NCI-H524 (cell line): ENCODE measurements at places on chromosomes 4 and X.

GRCh38 chr4:153268295-153268694, 64.1 kb downstream of the TRIM2 start:
- no peak for DNase-seq

DNA sequence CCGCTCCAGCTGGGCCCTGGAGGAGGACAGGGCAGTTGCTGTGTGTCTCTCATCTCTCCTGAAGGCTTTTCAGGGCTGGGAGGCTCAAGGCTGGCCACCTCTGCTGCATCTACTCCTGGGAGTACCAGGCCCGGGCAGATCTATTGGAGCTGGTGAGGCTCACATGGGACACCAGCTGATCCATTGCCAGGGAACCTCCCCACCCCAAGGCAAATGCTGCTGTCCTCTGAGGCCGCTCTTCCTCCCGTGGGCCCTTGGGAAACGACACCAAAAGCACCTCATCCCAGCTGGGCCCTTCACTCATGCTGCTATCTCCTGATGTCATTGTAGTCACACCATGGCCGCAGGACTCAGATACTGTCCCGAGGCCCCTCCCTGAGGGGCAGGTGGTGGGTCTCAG, 3.6 kb downstream of the UBL4A start:
- no peak for DNase-seq

GRCh38 chr4:25106363-25107151, 53.7 kb downstream of the SEPSECS start:
- DNase-seq, result no peak

DNA sequence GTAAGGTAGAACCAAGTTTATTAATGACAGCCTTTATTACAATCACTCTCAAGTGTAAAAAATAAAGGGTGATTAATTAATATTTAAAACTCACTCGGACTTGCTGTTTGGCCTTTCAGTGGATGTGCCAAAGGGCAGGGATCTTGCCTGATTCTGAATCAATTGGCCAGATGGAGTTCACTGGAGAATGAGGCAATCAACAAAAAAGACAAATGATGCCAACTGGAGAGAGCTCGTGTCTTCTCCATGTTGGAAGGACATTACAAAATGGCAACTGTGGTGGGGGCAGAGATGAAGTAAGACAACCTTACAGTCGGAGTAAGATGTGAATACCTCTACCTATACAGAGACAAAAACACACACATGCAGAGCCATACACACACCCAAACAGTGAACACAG, 188.0 kb downstream of the TSPAN5 start:
- no peak for DNase-seq

- DNase-seq, result no peak
Measured at GRCh38 chrX:23390979-23391378, 56.3 kb downstream of the PTCHD1 start.

DNA sequence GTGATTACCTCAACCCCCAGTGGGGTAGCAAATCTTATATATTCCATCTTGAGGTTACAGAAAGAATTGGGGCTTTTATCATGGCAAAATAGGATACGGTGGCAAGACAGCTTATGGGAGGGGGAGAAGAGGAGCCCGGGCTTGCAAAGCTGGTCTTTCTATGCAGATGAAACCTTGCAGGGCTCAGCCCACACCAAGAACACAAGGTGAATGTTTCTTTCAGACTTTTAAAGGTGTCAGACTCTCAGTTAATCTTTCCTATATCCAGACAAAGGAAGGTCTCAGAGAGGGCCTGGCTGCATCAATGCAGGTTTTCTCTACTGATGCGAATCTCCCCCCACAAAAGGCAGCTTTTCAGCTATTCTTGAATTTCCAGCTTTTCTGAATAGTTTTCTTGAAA, 59.9 kb upstream of the WDR17 start:
- no peak for DNase-seq

DNA sequence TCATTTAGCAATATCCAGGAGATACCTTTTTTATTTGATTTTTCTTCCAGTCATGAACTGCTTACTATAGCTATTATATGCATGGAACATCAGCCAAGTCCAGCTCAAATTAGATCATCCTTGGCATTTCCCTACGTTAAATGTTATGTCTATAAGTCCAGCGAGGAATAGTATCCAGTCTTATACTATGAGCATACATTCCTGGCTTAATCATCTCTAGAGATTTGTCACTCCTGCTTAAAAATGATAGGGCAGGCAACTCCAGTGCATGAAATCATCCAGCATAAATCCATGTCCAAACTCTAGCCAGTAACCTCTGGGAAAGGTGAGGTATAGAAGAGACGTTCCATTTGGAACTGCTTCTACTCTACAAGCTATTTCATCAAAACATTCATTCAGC, 126.7 kb upstream of the VCX2 start:
- DNase-seq, result no peak

DNA sequence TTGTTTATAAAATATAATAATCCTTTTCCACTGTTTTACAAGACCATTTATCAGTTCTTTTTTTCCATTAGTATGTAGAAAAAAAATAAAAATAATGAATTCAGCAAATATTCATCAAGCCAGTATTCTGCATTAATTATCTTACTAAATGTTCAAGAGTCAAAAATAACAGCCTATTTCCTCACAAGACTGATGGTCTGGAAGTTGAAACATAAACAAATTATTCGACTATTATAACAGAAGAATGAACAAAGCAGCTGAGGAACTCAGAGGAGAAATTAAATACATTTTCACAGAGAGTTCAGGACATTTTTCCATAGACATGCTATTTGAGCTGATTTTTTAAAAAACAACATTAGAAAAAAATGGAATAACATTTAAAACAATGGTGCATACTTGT, 2594.8 kb downstream of the ARAP2 start:
- no peak for DNase-seq

DNA sequence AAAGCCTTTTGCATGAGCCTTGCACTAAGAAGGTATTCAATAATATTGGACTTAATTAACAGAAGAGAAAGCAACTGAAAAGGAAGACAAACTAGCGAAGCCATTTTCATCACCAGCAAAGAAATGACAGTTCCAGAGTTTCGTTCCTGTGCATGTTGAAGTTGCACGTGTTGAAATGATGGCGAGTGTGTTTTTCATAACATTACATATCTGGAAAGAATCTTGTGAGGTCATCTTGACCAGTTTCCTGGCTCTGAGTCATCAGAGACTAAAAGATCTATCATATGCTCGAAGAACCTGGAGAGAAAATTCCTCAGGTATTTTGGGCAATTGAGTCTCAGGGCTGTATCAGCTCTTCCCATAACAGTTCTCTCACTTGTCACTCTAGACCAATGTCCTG, 106.2 kb upstream of the MAML3 start:
- no peak for DNase-seq

- DNase-seq, result no peak
Measured at GRCh38 chr4:156795727-156796126, 175.9 kb downstream of the PDGFC start.

- no peak for DNase-seq
Measured at GRCh38 chr4:13233755-13234154, 250.4 kb downstream of the RAB28 start.

GRCh38 chr4:38699112-38699511, 35.1 kb downstream of the KLF3 start:
- DNase-seq, result no peak

- DNase-seq, result no peak
Measured at GRCh38 chr4:155769090-155769489, 10.3 kb downstream of the GUCY1B1 start.

DNA sequence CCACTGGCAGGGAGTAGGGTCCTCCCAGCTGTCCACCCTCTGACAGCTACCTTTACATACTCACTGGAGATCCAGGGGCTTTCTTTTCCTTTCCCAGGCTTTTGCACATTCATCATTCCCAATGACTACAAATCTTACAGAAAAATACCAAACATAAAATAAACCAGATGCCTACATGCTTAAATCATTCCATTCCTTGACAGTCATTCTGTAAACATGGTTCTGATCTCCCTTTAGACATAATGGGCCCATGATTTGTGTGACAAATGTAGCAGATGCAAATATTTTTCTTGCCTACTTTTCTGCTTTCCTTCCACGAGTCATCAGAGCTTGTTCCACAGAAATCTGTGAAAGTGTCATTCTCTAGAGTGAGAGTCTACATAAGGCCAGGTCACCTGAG, 207.0 kb downstream of the IDS start:
- no peak for DNase-seq

- DNase-seq, result no peak
Measured at GRCh38 chrX:53260836-53261235, 20.5 kb downstream of the IQSEC2 start.

DNA sequence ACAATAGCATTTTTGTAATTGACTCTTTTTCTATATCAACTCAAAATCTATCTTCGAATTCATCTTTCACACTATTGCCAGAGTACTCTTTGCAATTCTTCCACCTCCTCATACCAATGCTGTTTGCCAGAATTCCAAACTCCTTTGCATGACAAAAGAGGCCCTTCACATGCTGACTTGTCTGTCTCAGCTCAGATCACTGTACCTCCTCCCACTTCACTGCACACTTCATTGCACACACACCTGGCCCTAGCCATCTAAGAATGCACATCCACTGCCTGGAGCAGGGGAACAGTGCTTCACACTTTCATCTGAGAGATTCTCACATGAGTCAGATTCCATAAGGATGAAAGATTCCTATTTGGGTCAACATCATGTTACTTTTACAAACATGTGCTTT, 56.5 kb downstream of the PRDM5 start:
- peak; percentile 3 for DNase-seq

GRCh38 chr4:34417160-34417559, 1827.2 kb downstream of the ARAP2 start:
- DNase-seq, result peak; percentile 17
